ENCODE measurements at places on chromosomes 1 and 21. TPM values are rescaled to one million over a fixed set of nuclear protein-coding genes. Genes with fewer than 3 reads are reported as not detected.

HAX1 gene
- 120 TPM for total RNA-seq

DNA sequence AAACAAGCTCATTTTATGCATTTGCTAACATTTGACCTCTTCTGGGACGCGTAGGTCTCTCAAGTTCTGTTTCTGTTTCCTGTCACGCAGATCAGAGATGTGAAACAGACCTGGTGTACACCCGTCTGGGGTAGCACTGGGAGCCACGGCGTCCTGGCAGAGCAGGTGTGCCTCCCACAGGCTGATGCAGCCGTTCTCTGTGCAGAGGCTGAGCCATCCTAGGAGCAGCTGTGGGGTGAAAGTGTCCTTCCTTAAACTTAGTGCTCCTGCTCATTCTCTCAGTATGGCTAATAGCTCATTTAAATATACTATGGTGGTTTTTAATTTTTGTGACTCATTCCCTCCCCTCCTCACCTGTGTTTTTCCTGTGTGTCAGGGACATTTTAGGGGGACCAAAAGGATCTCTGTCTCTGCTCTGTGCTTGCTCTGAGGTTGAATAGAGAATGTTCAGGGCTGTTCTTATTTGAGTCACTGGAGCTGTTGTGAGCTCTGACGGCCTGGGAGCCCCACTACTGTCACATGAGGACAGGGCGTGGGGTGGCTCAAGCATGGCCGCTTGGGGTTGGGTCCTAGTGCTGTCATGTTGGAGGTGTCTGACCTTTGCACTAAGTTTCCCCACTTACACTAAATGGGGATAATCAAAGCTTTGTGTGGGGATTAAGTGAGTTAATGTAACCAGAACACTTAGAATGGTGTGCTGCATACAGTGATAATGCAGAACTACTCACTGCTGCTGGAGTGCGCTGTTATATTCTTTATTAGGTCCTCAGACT lies 43.0 kb downstream of the GALNT2 start:
- peaks cover 11% of the 10 kb centered on the region for H3K36me3 ChIP-seq
- no peak overlapping the region for H3K4me3 ChIP-seq
- peak overlapping the region; percentile 77 for H3K27ac ChIP-seq
- peak; percentile 86 for DNase-seq
- peaks cover 89% of the 10 kb centered on the region for H3K4me1 ChIP-seq
- no peaks in the 10 kb centered on the region for H3K27me3 ChIP-seq

IQGAP3 gene
- 2.5 TPM for total RNA-seq

GRCh38 chr1:78950826-78951225 lies 55.7 kb downstream of the ADGRL4 start:
- no peak overlapping the region for H3K27ac ChIP-seq
- no peaks in the 10 kb centered on the region for H3K4me1 ChIP-seq
- H3K27me3 ChIP-seq, result no peaks in the 10 kb centered on the region
- H3K36me3 ChIP-seq, result no peaks in the 10 kb centered on the region
- no peak for DNase-seq

FCRL4 gene
- total RNA-seq, result 0.19 TPM

DNA sequence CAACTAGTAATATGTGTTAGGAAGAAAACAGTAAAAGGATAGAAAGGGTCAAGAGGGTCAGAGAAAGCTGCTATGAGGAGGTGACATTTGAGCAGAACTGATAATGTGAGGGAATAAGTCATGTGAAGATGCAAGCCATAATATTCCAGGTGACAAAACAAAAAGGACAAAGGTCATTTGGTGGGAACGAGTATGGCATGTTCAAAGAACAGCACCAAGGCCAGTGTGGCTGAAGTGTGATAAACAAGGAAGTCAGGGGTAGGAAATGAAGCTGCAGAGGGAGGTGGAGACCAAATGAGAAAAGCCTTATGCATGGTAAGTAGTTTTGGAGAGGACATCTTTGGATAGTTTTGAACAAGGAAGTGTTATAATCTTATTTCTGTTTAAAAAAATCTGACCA lies 46.7 kb downstream of the LPGAT1 start:
- H3K36me3 ChIP-seq, result no peaks in the 10 kb centered on the region
- no peak overlapping the region for H3K4me3 ChIP-seq
- no peak for DNase-seq
- H3K4me1 ChIP-seq, result no peaks in the 10 kb centered on the region

DNA sequence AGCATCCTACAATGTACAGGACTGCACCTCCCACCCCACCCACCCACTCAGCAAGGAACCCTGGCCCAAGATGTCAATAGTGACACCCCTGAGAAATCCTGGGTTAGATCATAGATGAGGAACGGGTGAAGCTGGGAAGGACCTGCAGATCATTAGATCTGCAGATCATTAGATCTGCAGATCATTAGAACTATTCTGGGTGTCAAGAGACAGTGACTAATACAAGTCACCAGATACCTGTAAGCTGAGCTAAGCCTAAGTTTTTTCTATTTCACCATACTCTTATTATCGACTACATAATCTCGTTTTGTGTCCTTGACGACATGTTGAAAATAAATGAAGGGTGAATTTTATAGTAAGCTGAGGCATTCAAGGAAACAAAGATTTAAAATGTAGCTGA lies 325.7 kb downstream of the DUSP10 start:
- H3K4me1 ChIP-seq, result no peaks in the 10 kb centered on the region
- H3K36me3 ChIP-seq, result no peaks in the 10 kb centered on the region
- no peak overlapping the region for H3K4me3 ChIP-seq
- H3K27ac ChIP-seq, result no peak overlapping the region

GRCh38 chr1:54940042-54940441 lies 40.4 kb upstream of the TMEM61 start:
- peaks cover 4% of the 10 kb centered on the region for H3K27me3 ChIP-seq
- H3K36me3 ChIP-seq, result no peaks in the 10 kb centered on the region
- no peak overlapping the region for H3K27ac ChIP-seq
- H3K4me3 ChIP-seq, result no peak overlapping the region

ANKRD35 gene
- 0.28 TPM for total RNA-seq

DNA sequence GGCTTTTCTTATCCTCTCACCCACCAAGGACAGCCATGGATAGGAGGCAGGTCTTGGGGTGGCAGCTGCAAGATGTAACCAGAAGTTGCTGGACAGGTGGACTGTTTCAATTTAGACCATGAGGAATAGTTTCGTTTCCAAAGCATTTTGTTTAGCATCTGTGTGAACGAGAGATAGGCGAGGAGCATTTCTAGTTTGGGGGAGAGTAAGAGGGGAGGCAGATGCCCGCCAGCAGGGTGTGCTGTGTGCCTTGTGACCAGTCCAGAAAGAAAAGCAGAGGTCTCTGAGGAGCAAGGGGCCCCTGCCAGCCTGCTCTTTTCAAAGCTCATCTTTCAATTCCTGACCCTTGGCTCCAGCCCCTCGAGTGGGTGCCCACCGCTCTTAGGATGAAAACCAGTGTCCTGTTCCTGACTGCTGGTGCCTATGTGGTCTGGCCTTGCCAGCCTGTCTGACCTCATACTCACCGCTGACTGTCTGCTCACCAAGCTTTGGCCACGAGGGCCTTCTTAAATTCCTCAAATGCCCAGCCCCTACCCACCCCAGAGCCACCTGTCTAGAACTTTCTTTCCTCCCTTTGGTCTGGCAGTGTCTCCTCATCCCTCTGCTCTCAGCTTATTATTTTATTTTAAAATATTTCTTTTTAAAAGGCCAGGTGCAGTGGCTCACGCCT lies 8.5 kb downstream of the SERINC2 start:
- H3K36me3 ChIP-seq, result no peaks in the 10 kb centered on the region
- DNase-seq, result peak; percentile 26
- H3K27me3 ChIP-seq, result no peaks in the 10 kb centered on the region
- H3K4me3 ChIP-seq, result no peak overlapping the region

GRCh38 chr1:101291562-101292380 lies 55.0 kb downstream of the S1PR1 start:
- no peaks in the 10 kb centered on the region for H3K36me3 ChIP-seq
- H3K4me1 ChIP-seq, result peaks cover 65% of the 10 kb centered on the region
- H3K27ac ChIP-seq, result peak overlapping the region; percentile 44

RORC gene
- 56.8 TPM for total RNA-seq

Measured in thymus (tissue), 14 donors.